ENCODE measurements at places on chromosomes 16 and 17. TPM values are rescaled to one million over a fixed set of nuclear protein-coding genes. Genes with fewer than 3 reads are reported as not detected.
A peak's percentile ranks its signal among the peaks of the same experiment; 100 is the strongest.

The KRT222 gene
- total RNA-seq = not detected

The TBX2 gene
- 70.5 TPM for total RNA-seq

The SLC5A10 gene
- not detected for total RNA-seq

The ACAP1 gene
- 2.3 TPM for total RNA-seq

GRCh38 chr16:53713403-53714204 lies 9.6 kb downstream of the FTO start:
- no peak for DNase-seq

GRCh38 chr16:48446534-48446920 lies 61.3 kb upstream of the SIAH1 start:
- no peak for DNase-seq

DNA sequence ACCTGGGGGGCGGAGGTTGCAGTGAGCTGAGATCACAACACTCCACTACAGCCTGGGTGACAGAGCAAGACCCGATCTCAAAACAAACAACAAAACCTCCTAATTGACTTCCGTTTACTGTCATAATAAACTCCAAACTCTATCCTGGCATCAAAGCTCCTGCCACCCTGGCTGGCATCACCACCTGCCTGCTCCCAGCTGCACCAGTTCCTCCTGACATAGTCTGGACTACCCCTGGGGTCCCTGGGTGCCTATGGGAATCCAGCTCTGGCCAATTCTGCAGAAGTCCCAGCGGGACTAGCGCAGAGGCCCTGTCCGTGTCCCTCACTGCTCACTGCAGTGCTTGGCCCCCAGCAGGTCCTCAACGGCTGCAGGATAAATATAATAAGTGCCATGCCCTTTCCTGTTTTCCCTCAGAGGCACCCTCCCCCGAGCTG lies 723 bp downstream of the NTHL1 start:
- no peak for DNase-seq

DNA sequence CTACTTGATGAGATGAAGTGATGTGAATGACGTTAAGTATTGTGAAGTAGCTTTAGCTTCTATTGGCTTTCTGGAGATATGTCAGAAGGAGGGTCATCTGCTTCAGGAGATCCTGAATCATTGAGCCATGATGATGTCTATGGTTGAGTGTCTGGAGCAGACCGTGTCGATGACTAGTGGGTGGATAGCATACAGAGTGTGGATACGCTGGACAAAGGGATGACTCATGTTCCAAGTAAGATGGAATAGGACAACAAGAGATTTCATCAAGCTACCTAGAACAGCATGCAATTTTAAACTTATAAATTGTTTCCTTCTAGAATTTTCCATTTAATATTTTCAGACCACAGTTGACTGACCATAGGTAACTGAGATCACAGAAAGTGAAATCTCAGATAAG lies 116.1 kb upstream of the RBBP6 start:
- DNase-seq = no peak

GRCh38 chr16:85398050-85398451 lies 215.1 kb upstream of the GSE1 start:
- no peak for DNase-seq

- DNase-seq = no peak
Measured at GRCh38 chr17:19320876-19321275, 41.6 kb downstream of the B9D1 start.

- DNase-seq = no peak
Measured at GRCh38 chr17:27457731-27458523, 1.7 kb downstream of the KSR1 start.

DNA sequence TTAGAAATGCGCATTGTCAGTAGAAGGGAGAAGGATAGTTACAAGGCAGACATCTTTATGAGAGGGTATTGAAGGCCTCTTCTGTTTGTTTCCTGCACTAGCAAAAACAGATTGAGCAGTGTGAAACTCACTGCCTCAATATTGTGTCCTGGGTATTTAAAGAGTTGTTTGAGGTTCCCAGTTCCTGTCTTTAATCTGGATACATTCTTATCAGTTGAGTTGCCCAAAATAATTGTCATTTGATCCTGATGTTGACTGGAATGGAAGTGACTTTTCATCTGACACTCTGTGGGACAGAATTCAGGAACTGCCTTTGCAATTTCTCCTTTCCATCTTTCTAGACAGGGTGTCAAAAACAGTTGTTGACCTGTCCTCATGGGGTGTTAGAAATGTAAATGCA lies 1.7 kb downstream of the ATP6V0A1 start:
- DNase-seq = no peak

DNA sequence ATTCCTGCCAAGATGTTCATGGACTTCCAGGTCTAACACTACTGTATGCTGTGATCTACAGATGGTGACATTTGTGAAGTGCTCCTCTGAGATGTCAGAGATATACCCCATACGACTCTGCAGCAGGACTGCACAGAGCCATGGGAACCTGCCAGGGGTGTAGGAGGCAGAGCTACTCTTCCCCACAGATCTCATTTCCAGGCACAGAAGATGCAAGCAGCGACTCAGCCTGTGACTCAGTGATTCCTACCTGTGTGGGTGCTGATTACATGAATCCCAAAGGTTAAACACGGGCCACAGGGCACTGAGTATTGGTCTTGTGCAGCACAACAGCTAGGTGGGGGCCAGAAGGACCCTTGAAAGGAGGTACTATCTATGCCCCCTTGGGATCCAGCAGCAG lies 137.0 kb upstream of the SOX9 start:
- DNase-seq = no peak

DNA sequence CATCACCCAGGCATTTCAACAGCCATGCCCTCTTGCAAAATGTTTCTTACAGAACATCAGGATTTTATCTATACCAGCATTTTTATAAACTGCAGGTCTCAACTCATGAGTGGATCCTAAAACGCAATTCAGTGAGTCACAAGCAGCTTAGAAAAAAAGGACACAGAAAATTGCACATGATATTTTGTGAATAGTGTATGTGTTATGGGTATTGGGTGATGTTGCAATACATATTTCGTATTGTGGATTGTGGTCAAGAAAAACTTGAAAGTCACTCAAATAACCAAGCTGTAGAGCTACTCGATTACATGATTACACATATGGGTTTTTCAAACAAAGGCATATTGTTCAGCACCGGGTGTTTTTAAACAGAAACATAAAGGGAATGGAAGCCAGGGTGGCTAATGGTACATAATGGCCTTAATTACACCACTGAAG lies 1.4 kb downstream of the WIPI1 start:
- peak; percentile 62 for DNase-seq

DNA sequence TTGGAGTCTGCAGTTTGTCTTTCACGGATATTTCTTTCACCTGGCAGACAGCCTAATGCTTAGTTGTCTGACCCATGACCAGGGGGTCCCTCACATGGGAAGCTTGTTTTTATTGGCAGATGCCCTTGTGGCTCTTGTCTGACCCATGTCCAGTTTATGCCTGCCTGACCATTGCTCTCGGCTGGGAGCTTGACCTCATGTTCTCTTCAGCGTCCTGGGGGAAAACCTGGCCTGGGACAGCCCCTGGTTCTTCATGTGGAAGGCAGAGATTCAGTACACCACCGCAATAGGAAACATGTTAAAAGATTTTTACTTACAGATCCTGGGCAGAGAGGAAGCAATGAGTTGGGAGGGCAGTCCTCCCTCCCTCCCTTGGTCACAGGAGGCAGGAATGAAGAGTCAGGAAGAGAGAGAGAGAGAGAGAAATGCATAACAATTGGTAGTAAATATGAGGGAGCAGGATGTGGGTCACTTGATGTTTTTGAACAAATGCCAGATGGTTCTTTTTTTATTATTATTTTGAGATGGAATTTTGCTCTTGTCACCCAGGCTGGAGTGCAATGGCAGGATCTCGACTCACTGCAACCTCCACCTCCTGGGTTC lies 302.7 kb upstream of the MYOCD start:
- no peak for DNase-seq

All from HFFc6 (cell line).